ENCODE measurements at places on chromosomes 6 and 20.

- DNase-seq, result peak; percentile 95
Observed at GRCh38 chr6:42451333-42452170, at the start of gene TRERF1. Gene TRERF1, minus strand, starts transcription at chr6:42451926. Its CDS starts 182,336 bp downstream, at chr6:42269590.

GRCh38 chr6:47457370-47457769, 20.2 kb upstream of the CD2AP start:
- no peak for DNase-seq

- no peak for DNase-seq
Observed at GRCh38 chr20:1299522-1299921, 29.4 kb downstream of the SDCBP2 start.

- DNase-seq, result no peak
Observed at GRCh38 chr6:3911614-3912336, 62.6 kb downstream of the FAM50B start.

GRCh38 chr20:7359739-7360138, 580.5 kb downstream of the HAO1 start:
- DNase-seq, result no peak

- DNase-seq, result no peak
Observed at GRCh38 chr20:32685541-32686529, 12.1 kb upstream of the C20orf203 start.

DNA sequence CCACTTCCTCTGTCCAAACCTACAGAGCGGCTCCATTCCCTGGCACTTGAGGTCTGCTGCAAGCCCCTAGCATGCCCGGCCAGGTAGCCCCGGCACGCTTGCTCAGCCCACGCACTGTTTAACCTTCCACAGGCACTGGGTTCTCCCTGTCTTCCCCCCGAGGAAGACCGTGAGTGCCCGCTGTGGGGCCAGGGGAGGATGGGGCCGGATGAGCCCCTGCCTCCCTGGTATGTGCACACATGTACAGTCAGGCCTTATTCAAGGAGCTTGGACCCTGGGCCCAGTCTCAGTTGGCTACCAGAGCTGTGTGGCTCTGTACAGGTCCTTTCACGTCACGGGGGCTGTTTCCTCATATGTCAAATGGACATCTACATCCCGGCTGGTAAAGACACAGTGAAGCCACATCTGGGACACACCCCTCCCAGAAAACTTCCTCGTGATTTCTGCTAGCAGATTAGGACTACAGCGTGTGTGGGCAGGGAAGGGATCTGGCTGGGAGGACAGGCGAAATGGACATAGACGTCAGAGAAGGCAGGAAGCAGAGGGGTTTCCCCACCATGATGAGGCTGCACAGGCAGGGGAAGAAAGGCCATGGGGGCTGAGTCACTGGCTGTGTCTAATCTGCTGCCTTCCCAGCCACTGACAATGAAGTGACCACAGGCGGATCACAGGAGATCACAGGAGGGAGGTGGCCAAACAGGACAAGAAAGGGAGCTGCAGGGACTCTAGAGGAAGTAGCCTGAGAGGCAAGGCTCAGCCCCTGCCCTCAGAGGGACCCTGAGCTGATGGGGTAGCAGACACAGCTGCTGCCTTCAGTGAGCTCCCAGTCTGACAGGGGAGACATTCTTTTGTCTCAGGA, 62.9 kb downstream of the MRPL14 start:
- DNase-seq, result no peak

DNA sequence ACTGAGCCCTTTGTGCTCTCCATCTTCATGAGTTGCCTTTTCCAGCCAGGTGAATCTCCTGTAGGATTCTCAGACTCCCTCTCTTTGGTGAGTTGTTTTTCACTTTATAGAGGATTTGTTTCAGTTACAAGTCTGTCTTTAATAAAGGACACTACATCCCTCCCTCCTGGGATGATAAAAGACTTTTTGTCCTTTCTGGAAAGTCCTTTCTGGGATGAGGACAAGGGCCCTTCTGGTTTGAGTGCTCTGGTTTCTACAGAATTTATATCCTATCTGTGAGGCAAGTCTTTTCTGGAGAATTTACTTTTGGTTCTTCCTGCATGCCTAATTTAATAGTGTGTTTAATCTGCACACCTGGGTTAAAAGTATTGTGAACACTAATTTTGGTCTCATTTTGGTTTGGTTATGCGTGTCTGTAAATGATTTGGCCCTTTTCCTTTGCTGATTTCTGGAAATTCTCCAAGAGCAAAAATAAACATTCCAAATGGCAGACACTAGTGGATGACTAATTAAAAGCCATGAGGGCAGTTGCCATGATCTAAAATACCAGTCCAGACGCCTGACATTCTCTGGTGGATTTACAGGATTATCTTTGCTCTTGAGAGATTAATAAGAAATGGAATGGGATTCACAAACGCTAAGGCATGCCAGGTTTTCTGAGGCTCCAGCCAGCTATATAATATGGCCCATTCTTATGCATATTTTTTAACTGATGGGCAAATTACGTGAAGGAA, 44.8 kb downstream of the TCP11 start:
- no peak for DNase-seq

GRCh38 chr6:75431379-75431778, 62.2 kb downstream of the FILIP1 start:
- DNase-seq, result no peak

GRCh38 chr6:137933696-137934095, 66.6 kb downstream of the TNFAIP3 start:
- DNase-seq, result no peak

GRCh38 chr6:74343804-74344203, 647.8 kb downstream of the CD109 start:
- DNase-seq, result no peak

- no peak for DNase-seq
Observed at GRCh38 chr6:718345-718744, 25.4 kb upstream of the EXOC2 start.

- no peak for DNase-seq
Observed at GRCh38 chr20:59787538-59787890, 145.9 kb downstream of the SYCP2 start.

Data from NCI-H1417 (cell line).